ENCODE measurements at places on chromosomes 16 and 17.

GRCh38 chr16:51392521-51393187, 241.6 kb upstream of the SALL1 start:
- DNase-seq = no peak

DNA sequence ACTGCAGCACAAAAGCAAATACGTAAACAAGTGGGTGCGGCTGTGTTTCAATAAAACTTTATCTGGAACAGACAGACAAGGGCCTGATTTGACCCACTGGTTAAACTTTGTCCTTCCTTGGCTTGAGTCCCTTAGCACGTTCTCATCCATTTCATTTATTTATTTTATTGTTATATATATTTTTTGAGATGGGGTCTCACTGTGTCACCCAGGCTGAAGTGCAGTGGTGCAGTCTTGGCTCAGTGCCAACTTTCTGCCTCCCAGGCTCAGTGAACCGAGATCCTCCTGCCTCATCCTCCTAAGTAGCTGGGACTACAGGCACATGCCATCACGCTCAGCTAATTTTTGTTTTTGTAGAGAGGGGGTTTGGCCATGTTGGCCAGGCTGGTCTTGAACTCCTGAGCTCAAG, 64.3 kb downstream of the MYH11 start:
- DNase-seq = no peak

GRCh38 chr16:64629622-64630021, 492.2 kb downstream of the CDH11 start:
- DNase-seq = no peak

DNA sequence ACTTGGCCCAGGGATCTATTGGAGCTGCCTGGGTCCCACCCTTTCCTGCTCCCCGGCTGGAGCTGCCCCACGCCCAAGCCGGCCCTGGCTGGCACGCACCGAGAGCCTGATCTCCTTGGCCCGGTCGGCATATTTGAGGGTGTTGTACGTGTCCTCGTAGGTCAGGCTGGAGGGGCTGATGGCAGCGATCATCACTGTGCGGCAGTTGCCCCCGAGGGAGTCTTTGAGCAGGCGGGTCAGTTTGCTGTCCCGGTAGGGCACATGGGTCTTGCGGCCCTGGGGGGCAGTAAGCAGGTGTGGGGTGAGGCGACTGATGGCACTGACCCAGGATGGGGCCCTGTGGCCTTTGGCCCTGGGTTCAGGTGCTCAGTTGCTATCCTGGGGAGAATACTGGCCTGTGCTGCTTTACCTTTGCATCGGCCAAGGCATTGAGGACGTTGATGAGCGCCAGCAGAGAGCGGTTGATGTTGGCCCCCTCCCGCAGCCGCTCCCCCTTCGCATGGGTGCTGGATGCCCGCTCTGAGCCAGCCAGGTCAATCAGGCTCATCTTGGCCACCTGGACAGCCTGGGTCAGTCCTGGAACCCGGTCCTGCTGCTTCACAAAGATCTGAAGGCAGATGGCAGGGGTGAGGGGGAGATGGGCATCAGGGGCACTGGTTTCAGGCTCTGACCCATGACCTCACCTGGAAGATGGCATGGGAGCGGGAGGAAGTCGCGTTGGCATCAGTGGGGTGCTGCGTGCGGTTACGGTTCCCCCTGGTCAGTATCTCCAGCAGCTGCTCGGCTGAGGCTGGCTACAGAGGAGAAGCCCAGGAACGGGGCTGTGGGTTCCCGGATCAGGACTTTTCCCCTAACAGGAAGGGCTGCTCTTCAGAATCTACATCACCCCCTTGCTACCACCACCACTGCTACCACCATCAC, 13.5 kb downstream of the KIF18B start:
- no peak for DNase-seq

DNA sequence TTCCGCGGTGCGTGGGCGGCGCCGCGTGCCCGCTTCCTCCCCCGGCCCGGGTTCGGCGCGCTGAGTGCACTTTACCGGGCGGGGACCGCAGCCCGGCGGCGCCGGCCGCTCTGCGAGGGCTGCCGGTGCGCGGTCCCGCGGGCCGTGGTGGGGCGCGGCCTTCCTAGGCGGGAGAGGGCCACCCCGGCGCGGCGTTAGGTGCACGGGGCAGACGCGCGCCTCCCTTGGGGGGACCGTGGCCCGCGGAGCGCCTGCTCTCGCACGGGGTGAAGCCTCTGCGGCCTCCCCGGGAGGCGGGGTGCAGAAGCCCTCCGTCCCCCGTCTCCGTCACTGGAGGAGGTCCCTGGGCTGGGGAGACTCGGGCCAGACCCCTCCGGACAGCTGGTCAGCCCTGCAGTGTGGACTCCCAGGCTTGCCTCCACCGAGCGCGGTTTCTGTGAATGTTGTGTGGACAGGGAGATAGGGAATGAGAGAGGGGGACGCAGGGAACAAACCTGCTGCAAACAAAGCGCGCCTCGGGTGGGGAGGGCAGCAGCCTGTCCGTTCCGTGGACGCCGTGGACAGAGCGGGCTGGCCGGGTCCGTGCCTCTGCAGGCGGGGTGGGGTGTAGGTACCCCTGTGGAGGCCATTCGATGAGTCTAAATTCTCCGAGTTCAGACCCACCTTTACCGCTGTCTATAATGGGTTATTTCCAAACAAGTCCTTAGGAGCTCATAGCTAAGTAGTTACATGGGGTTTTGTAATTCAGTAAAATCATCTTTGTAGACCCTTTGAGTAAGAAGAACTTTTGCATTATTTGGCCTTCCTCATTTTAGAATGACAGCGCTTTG, 721 bp downstream of the TBCD start:
- DNase-seq = no peak

DNA sequence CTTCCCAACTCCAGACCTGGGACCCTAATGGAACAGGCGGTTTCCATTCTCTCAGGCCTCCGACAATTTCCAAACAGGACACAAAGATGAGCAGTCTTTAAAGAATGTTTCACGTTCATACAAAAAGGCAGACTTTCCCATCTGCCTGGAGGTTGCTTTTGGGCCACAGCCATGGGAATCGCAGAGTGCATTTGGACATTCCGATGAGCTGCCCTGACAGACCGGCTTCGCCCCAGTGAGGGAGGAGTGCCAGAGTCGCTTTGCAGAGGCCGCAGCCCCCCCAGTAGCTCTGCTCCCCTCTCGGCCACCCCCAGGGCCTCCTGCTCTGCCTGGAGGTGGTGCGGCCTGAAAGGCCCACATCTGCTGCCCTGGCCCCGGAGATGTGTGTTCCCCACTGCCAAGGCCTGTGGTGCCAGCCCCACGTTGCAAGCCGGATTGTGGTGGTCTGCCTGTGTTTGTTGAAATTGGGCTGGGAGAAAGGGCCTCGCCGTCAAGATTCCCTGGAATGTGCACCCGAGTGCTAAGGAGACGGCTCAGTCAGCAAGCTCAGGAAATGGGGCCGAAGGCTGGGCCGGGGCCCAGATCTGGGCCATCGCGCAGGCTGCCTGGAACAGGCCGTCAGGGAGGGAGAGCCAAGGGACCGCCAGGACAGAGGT, 89.8 kb downstream of the C16orf95 start:
- no peak for DNase-seq

- no peak for DNase-seq
Measured at GRCh38 chr16:12173121-12173520, 196.6 kb downstream of the SNX29 start.

GRCh38 chr17:72219824-72220493, 99.1 kb downstream of the SOX9 start:
- DNase-seq = no peak

GRCh38 chr17:14693382-14693781, 392.5 kb downstream of the HS3ST3B1 start:
- no peak for DNase-seq

DNA sequence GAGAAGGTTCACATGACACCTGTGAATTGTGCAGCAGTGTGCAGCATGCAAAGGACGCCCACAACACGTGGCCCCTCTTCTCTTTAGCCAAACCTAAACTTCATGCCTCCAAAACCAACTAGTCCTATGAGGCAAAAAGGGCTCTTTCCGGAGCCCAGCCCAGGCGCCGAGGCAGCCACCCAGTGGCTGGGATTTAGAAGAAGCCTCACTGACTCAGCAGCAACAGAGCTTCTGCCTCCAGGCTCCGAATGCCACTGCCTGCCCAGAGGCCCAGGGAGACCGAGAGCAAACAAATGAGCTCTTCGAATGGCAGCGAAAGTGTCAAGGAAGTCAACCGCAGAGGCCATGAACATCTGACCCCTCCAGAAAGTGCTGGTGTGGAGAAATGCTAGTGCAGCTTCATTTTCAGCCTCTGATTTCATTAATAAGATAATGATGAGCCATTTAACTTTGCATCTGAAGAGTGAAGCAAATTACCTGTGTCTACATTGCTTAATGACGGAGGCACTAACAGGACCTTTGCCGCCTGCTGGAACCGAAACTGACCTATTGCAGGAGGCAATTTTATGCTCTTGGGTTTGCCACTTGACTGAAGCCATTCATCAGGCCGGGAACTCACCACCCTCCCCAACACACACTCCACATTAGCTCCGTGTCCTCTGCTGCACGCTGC, 157.7 kb upstream of the RPL38 start:
- DNase-seq = no peak

DNA sequence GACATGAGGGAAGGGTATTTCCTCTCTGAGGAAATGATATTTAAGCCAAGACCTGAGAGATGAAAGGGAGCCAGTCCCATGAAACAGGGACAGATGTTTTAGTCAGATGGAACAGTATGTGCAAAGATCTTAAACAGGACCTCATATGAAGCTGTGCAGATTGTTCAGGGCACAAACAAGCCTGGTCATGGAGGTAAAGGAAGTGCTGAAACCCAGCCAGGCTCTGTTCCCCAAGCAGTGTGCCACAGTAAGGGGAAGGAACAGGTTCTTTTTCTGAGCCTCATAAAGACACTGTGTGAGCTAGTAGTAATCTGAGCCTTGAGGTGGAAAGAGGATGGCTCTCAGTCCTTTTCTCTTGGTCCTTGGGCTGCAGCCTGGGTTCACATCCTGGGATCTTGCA, 159.9 kb downstream of the ANKFN1 start:
- DNase-seq = no peak

DNA sequence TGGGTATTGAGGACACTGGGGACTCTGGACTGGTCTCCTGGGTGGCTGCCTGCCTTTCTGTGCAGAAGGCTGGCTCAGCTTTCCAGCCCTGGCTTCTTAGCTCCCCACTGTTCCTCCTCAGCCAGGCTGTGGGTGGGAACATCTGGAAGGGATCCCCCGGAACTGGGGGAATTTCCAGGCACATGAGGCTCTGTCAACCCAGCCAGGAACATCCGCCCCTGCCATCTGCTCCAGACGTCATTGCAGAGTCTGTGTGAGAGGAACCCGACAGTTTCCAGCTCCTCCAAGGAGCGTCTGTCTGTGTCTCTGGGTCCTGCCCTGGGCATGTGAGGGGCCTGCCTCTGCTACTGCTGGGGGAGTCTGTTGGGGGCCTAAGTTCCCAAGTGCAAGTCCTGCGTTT, 36.2 kb upstream of the CRHR1 start:
- no peak for DNase-seq

DNA sequence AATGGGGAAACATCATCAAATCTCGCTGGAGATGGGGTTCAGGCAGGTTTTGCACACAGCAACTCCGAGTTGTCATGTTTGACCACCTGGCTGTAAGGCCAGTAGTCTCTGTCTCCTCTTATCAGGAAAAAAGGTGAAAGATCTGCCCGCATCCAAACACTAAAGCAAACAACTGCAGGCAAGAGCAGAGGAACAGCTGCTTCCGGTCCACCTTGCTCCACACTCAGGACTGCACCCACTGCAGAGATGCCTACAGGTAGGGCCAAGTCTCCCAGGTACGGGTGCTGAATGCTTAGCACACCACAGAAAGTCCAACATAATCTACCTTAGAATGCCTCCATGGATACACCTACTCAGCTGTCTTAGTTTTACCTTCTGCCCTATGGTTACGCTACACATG, 7.3 kb downstream of the TEX2 start:
- no peak for DNase-seq

DNA sequence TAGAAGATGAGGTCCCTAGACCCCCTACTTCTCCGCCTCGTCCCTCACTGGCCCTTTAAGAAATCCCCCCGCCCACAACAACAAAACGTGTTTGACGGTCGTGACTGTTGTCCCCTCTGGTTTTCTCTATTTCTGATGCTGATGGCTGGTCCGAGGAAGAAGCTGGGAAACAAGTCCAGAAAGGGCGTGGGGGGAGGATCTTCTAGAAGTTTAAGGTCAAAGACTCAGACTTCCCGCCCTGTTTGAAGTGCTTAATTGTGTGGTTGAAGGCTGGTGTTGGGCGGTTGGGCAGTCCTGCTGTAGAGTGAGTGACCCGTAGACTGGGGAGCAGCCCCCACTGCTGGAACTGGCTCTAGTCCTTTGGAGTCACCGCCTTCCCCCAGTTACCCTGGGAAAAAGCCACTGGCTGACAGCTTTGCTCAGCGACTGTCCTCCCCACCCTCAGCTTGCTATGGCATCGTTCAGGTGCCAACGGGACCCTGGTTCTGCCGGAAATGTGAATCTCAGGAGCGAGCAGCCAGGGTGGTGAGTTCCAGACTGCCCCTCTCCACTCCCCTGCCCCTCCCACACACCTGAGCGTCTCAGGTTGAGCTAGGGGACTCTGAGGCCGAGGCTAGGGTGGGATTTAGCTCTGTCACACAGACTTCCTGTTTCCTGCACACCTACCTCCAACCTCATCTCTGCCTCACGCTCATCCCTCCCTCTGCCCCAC, 1.6 kb downstream of the MLLT6 start:
- no peak for DNase-seq

DNA sequence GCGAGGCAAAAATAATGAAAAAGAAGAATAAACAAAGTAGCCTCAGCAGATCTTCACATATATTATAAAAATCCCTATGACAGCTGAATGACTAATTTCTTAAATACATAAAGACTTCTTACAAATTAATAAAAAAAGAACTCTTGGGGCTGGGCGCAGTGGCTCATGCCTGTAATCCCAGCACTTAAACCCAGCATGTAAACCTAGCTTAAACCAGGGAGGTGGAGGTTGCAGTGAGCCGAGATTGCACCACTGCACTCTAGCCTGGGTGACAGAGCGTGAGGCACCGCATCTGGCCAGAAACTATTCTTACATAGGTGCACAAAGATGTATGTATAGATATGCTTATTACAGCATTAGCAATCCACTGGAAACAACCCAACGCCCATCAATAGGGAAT, 27.7 kb downstream of the C17orf100 start:
- no peak for DNase-seq

- no peak for DNase-seq
Measured at GRCh38 chr16:21075252-21075651, 75.4 kb downstream of the DNAH3 start.

DNA sequence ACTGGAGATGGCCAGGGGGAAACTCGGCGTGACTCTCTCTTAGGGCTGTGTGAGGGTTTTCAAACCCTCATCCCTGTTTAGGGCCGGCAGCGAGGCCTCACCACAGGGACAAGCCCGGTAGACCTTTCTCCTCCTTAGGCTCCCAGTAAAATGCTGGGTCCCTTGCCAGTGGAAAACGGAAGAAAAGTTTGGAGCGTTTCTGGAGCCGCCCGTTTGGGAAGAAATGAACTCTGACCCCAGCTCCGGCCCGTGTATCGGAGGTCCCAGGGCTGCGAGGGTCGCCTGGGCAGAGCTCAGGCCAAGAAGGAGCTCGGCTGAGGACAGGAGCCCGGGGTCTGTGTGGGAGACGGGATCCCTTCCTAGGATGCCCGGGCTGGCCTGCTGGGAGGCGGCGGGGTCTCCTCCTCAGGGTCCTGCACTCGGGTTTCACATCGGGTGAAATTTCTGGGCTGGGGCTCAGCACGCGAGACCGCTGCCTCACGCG, 23.2 kb downstream of the ZNF213 start:
- no peak for DNase-seq

- no peak for DNase-seq
Measured at GRCh38 chr16:72997141-72997542, 50.8 kb downstream of the ZFHX3 start.
